Type B pancreatic cell (in vitro differentiated cells): ENCODE measurements at places on chromosomes 2 and 18. TPM values are rescaled to one million over a fixed set of nuclear protein-coding genes. Genes with fewer than 3 reads are reported as not detected.
A peak's percentile ranks its signal among the peaks of the same experiment; 100 is the strongest.

- DNase-seq, result no peak
Measured at GRCh38 chr2:45812011-45812500, 160.6 kb downstream of the PRKCE start.

GRCh38 chr2:214604861-214605260, 194.0 kb downstream of the VWC2L start:
- no peak for DNase-seq

- DNase-seq, result no peak
Measured at GRCh38 chr2:134917360-134917865, 1.2 kb upstream of the CCNT2 start.

DNA sequence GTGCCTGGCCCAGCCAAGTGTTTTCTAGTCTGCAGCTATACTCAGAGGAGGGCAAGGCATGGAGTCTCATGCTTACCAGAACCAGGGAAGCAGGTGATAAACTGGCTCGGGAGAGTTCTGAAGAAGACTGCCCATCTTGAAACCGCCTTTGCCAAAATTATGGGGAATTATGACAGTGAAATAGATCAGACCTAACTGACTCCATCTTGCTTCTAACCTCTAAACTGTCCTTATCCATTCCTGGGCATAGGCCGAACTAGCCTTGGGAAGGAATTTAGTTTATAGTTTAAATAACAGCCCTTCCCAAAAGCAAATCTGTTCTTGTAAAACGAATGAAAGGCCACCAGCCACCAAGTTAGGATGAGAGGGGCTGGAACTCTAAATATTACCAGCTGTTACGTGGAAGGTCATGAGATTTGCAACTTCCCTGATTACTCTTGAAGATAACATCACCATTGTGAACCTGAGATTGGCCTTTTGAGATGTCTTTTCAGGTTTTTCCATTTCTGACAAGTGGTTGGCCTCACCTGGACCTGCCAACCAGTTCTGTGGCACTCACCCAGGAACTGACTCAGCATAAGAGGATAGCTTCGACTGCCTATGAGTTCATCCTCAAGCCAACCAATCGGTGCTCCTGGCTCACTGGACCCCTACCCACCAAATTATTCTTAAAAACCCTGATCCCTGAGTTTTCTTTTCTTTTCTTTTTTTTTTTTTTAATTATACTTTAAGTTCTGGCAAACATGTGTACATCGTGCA, 23.4 kb downstream of the CHCHD5 start:
- DNase-seq, result no peak

- peak; percentile 54 for DNase-seq
Measured at GRCh38 chr2:241033336-241033987, 35.0 kb downstream of the SNED1 start.

DNA sequence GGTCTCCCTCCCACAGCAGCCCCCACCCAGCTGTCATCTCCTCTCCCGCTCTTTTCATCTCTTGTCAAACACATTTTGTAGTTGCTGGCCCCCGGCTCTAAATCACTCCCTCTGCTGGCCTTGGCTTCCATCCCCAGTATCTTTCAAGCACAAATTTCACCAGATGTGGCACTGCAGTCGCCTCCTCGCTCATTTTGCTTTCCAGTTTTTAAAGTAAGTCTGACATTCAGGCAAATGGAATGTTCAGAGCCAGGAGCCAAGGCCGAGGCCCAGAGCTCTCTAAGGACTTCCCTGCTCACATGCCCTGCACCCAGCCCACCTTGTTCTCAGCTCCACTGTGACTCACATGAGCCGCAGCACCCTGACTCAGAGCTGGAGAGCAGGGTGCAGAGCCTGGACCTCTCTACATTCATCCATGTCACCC, 158.4 kb downstream of the GALNT14 start:
- no peak for DNase-seq

DNA sequence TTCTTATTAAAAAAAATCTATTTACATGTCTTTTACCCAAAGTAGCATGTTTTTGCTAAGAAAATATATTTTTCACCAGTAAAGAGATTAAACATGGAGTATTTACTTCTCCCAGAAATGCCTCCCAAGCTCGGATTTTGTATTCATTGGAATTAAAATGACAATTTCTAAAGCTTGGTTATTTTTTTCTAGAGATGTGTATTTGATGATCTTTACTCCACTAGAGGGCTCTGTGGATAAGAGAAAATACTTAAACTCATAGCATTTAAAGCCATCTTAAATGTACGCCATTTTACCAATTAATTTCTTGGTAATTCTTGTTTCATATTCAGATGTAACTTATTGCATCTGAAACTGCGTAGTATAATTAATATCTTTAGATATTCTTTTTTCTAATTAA, 461.4 kb downstream of the GALR1 start:
- no peak for DNase-seq

- no peak for DNase-seq
Measured at GRCh38 chr18:7749510-7749981, 182.4 kb downstream of the PTPRM start.

The IRS1 gene
- 16.0 and 25.9 TPM in 2 replicates for total RNA-seq

The ABCG8 gene
- 0.31 TPM in 1 of 2 replicates, not detected in the other for total RNA-seq
